ENCODE measurements at places on chromosomes 16 and 17.

DNA sequence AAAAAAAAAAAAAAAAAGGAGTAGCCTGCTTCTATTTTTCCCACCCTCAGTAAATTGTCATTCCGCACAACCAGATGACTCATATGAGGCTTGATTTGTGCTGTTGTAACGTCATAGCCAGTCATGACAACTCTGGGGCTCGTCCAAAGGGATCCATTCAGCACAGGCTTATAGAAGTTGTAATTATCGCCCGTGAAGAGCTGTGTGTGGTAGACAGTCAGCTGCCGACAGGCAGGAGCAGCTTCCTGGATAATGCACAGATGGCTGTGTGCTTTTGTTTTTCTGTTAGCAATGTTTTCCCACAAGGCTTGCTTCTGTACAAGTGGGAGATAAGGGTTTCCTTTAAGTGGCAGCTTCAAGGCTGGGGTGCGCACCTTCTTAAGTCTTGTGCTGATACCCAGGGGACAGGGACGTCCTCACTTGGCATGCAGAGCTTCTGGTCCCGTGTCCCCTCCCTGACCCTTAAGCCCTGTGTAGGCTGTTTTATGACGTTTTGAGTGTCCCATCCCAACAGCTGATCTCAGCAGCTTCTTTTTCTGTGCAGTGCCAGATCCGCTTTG, 26.0 kb downstream of the SNX29 start:
- no peak for DNase-seq

GRCh38 chr16:17130733-17131132, 340.0 kb downstream of the XYLT1 start:
- no peak for DNase-seq

DNA sequence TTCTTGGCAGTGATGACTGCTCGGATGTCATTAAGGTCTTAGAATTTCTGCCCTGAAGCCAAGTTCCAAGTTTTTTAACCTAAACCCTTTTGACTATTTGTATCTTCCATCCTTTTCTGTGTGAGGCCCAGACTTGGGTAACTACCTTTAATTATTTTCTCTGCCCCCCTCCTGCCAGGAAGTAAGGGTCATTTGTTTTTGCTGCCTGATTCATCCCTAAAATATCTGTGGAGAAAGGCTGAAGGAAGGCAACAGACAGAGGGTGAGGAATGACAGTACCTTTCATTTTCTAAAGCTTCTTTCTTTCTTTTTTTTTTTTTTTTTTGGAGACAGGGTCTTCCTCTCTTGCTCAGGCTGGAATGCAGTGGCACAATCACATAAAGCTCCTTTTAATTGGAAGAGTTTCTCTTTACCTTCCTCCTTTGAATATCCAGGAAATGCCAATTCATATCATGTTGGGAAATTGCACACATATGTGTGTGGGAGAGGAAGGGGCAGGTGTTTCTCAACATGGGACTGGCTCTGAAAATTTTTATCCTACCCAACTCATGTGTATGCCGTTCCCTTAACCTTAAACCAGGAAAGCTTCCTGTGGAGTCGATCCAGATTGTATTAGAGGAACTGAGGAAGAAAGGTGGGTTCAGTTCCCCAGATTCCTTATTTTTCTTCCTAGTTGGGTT, 957 bp downstream of the VPS25 start:
- no peak for DNase-seq

GRCh38 chr17:13863436-13863835, 205.9 kb upstream of the COX10 start:
- no peak for DNase-seq

DNA sequence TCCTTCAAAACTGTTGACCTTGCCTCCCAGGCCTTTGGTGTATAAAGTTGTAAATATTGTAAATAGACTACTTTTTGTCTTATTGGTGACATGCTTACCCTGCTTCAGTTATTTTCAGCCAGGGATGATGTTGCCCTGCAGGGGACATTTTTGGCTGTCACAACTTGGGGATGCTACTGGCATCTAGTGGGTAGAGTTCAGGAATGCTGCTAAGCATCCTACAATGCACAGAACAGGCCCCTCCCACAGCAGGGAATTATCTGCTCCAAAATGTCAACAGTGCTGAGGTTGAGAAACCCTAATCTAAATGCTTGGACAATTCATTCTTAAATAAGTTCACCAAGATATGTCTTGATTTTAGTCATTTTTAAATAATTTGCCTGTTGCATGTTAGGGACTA, 459.8 kb downstream of the PMP22 start:
- no peak for DNase-seq

- no peak for DNase-seq
These were observed 20.2 kb downstream of the GOSR2 start for GRCh38 chr17:46943218-46943500.

- DNase-seq, result no peak
These were observed 101.9 kb downstream of the KCNJ2 start for GRCh38 chr17:70271200-70271599.

GRCh38 chr17:60647705-60648104, 29.9 kb upstream of the BCAS3 start:
- no peak for DNase-seq

DNA sequence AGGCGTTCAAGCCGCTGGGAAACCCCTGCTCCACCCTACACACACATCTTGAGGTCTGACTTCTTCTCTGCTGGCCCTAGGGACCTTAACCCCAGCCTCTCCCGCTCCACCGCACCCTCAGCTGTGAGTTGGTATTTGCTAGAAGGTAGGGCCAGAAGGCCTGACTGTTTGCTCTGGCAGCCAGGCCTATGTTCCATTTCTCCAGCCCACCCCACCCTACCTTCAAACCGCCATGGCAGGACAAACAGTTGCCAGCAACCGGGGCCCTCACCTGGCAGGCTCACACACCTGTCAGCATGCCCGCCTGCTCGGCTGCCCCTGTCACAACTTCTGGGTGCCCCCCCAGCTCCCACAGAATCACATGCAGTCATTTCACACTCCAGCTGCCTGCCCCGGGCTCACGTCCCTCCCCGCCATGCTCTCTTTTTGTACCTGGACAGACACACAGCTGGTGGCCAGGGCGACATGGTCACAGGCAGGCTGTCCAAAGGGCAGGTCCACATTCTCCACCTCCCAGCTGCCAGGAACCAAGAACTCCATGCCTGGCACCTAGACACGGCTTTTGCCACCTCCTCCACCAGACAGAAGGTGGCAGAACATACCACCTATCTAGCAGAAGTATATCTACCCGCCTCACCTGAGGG, 2.6 kb upstream of the ATP2A3 start:
- no peak for DNase-seq

GRCh38 chr16:67346341-67346740, 19.7 kb downstream of the LRRC36 start:
- no peak for DNase-seq

GRCh38 chr17:64638552-64639203, 23.4 kb downstream of the SMURF2 start:
- no peak for DNase-seq

- no peak for DNase-seq
These were observed 324.6 kb upstream of the CDH5 start for GRCh38 chr16:66041907-66042306.

All from nephron progenitor cell (in vitro differentiated cells).